T-helper 22 cell (primary cell): ENCODE measurements at places on chromosomes 16 and 17.

DNA sequence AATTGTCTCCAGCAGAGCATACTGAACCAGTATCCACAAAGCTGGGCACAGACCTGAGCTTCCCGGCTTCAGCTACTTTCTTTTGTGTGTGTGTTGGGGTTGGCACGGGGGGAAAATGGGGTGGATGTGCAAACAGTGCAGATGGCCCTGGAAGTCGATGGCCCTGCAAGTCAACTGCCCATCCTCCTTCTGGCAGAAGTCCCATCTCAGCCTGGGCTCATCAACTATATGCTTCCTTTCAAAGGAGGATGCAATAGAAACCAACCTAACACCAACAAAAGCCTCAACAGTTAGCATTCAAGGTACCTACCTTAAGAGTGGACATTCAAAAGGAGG, 55.7 kb downstream of the SOX9 start:
- no peak for DNase-seq

GRCh38 chr16:23788685-23789084, 33.9 kb downstream of the CHP2 start:
- no peak for DNase-seq

- DNase-seq: no peak
Observed at GRCh38 chr16:53626811-53627210, 76.8 kb downstream of the RPGRIP1L start.

- no peak for DNase-seq
Observed at GRCh38 chr16:5903832-5904231, 806.2 kb upstream of the EEF2KMT start.
